ENCODE measurements at places on chromosomes 2 and 18.

- DNase-seq, result no peak
These were observed 423.1 kb upstream of the POU3F3 start for GRCh38 chr2:104430852-104431251.

- DNase-seq, result no peak
These were observed 171.9 kb downstream of the ACOXL start for GRCh38 chr2:110904116-110904778.

DNA sequence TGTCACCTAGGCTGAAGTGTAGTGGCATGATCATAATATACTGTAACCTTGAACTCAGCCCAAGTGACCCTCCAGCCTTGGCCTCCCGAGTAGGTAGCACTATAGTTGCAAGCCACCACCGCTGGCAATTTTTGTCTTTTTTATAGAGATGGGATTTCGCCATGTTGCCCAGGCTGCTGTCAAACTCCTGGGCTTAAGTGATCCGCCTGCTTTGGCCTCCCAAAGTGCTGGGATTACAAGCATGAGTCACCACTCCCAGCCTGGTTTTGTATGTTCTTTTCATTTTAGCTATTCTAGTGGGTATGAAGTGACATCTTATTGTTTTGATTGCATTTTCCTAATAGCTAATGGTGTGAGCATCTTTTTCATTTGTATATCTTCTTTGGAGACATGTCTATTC is 11.3 kb upstream of the EXOC6B start:
- no peak for DNase-seq

DNA sequence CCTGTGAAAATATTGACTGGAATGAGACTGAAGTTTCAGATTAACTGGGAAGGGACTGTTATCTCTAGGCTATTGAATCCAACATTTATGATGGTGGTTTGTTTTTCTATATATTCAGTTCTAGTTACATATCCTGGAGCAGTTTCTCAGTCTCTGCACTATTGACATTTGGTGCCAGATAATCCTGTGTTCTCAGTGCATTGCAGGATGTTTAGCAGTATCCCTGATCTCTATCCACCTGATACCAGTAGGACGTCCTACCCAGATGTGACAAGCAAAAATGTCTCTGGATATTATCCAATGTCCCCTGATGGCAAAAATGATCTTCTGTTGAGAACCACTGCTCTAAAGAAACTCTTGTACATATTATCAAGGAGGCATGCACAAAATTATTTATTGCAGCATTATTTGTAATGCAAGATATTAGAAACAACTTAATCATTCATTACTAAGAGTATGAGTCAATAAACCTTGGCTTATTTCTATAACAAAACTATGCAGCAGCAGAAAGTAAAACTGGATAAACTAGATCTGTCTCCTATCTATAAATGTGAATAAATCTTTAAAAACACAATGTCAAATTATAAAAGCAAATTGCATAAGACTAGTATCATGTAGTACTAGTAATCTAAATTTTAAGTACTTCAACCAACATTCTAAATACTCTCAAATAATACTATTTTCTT is 369.3 kb upstream of the RND3 start:
- DNase-seq, result no peak

- DNase-seq, result no peak
These were observed 80.7 kb downstream of the LYPD1 start for GRCh38 chr2:132589111-132589830.
